BJ (cell line): ENCODE measurements at places on chromosomes 11 and 22. TPM values are rescaled to one million over a fixed set of nuclear protein-coding genes. Genes with fewer than 3 reads are reported as not detected.

TNNI2 gene
- polyA plus RNA-seq: not detected in 2 replicates

GAL gene
- 2.8 and 3.0 TPM in 2 replicates for polyA plus RNA-seq

NXPE4 gene
- not detected in 2 replicates for polyA plus RNA-seq

STX5 gene
- polyA plus RNA-seq: 61.5 and 76.6 TPM in 2 replicates
